ENCODE measurements at places on chromosomes 6 and 20.

- DNase-seq: no peak
These were observed 138.5 kb downstream of the UST start for GRCh38 chr6:148885136-148885865.

DNA sequence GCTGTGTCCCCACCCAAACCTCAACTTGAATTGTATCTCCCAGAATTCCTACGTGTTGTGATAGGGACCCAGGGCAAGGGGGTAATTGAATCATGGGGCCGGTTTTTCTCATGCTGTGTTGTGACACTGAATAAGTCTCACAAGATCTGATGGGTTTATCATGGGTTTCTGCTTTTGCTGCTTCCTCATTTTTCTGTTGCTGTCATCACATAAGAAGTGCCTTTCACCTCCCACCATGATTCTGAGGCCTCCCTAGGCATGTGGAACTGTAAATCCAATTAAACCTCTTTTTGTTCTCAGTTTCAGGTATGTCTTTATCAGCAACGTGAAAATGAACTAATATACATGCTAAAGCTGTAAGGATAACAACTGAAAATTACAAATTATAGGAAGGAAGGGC, 88.3 kb downstream of the CDYL start:
- peak; percentile 70 for DNase-seq

DNA sequence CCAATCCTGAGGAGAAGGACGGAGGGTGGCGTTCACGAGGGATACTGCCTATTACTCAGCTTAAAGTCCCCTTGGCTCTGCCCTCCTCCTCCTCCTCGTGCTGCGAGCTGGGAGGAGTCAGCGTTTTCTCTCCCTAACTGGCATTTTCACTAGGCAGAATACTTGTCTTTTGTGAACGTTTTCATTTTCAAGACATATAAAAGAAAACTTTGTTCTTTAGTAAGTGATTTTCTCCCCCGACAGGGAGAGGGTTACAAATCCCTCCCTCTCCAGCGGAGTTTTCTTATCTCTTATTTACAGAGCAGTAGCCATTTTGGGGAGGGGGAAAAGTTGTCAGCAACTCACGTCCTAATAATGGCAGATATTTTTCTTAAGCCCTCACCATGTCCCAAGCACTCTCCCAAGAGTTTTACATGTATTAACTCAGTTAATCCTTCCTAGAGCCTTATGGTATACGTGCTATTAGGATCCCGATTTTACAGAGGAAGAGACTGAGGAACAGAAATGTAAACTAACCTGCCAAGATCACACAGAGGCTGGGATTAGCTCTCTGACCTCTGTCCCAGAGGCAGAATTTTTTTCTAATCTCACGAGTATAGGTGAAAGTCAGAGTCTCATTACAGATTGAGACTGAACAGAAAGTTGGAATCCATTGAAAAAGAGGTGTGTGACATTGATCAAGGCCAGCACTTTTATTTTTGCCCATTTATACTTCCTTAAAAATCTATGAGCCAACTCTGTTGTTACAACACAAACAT, 30.0 kb upstream of the ZNF217 start:
- DNase-seq: peak; percentile 87

GRCh38 chr20:36549628-36549941, 8.3 kb downstream of the MYL9 start:
- DNase-seq: no peak

DNA sequence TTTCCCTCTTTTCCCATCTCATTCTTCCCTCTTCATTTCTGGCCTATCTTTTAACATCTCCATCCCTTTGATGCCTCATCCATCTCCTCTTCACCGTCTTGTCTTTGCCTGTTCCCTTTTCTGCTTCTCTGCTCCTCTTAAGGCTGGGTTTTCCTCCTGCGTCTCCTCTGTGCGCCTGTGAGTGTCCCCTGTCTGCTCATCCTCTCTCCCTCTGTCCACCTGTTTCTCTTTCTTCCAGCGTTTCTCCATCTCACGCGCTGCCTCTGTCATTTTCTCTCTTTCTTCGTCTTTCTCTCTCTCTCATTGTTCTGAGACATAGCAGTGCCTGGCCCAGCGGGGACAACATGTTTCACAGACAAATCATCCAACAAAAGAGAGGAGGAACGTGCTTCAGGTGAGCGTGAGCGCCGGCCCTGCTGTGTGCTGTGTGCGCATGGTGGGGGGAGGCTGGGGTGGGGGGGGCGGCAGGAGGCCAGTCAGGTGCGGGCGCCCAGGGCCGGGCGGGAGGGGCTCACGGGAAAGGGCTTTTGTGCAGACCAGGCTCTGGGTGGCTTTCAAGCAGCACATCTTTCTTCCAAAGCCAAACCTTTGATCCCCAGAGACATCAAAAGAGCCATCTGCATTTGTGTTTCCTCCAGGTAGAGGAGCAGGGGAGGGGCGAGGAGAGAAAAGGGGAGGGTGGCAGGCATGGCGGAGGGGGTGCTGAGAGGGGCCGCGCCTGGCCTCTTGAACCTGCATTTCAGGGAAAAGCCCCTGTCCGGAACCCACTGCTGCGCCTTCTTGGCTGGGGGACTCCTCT, 121.3 kb downstream of the VEGFA start:
- DNase-seq: peak; percentile 37

- no peak for DNase-seq
These were observed 25.9 kb upstream of the EFHC1 start for GRCh38 chr6:52394251-52394666.

DNA sequence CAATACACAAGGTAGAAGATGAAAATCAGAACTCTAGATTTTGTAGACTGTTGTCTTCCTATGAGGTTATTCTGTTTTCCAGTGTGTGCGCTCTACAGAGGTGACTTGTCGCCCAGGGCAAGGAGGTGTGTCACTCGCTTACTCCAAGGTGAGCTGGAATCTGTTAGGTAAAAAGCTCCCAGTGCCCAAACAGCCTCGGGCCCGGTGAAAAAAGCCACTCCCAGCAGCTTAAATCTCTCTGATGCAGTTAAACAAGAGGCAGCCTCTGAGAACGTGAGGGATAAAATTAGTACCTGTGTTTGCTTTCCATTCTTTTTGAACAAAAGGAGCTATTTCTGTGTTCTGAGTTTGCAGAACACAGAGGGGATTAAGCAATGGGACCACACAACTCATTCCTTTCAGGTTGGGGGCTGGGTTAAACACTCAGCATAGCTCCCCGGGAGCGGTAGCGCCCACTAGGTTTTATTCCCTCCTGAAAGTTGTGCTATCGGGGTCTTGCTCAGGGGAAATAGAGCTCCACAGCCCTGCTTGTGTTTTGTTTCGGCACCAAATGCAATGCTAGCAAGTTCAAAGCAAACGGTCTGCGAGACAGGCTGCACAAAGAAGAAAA, 181.2 kb downstream of the FOXA2 start:
- DNase-seq: peak; percentile 43

DNA sequence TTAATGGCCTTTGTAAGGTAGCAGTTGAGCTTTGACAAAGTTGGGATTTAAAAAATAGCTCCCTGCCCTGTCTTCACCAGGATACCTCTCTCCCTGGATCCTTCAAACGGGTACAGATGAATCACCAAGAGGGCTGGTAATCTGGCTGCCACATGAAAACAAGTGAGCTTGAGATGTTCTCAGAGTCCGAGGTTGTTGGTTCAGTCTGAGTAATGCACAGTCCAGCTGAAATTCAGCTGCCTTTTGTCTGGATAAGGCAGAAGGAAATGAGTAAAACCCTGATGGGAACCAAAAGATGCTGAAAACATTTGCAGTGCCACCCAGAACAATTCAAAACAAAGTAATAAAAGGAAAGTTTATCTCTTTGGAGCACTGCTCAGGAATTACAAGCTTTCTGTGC, 86.8 kb downstream of the GJA1 start:
- peak; percentile 11 for DNase-seq

- no peak for DNase-seq
These were observed 3.4 kb downstream of the PCK1 start for GRCh38 chr20:57564180-57564802.

DNA sequence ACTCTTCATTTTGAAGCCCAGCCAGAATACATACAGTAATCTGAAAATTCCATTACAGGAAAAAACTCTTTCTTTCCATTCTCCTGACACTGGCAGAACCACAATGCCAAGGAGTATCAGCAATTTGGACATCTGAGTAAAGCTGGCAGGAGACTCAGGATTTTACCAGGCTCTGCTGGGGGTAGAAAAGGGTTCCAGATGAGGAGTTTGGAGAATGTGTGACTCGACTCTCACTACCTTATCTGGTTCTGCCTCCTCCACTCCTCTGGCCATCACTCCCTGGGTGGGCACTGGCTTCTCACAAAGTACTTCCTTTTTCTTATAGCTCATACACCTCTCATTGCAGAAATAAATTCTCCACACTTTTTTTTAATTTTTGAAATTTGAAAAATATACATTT, 10.6 kb upstream of the WFDC8 start:
- DNase-seq: peak; percentile 44

- no peak for DNase-seq
These were observed 19.7 kb upstream of the OGFRL1 start for GRCh38 chr6:71268735-71269437.

DNA sequence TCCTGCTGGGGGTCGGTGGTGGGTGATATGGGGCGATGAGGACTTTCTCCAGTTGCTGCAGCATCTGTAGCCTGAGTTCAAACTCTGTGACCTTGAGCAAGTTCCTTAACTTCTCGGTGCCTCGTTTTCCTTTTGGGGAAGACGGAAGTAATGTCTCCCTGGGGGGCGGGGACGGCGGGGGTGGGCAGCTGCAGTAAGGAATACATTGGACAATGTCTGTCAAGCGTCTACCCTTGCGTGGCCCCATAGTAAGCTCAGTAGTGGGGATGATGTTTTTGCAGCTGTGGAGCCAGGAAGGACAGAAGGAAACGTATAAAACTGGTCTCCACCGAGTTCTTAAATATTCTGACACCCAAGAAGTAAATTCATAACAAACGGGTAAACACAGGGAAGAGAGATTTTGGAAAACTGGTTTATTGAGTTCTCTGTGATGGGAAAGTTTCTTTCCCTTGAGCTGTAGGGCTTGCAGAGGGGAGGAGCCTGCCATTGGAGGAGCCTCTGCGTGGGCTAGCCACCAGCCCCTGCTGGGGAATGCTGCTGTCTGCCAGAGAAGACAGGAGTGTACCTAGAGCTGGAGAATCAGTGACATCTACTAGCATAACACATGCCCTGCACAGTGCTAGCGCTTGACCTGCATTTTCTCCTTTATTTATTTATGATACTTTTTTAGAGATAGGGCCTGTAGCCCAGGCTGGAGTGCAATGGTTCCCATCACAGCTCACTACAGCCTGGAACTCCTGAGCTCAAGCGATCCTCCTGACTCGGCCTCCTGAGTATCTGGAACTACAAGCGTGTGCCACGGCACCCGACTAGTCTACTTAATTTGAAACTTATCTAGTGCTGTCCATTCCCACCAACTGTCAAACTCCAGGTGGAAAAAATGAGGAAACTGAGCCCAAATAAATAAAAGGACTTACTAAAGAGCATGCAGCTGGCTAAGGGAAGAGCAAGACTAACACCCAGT, 1.2 kb upstream of the ACSS1 start:
- DNase-seq: no peak

- no peak for DNase-seq
These were observed 180.0 kb upstream of the UST start for GRCh38 chr6:148566664-148567350.

- DNase-seq: peak; percentile 60
These were observed 52.6 kb upstream of the TMEM200A start for GRCh38 chr6:130313206-130313605.

- DNase-seq: no peak
These were observed 8.4 kb upstream of the PPP1R14C start for GRCh38 chr6:150134280-150134920.

DNA sequence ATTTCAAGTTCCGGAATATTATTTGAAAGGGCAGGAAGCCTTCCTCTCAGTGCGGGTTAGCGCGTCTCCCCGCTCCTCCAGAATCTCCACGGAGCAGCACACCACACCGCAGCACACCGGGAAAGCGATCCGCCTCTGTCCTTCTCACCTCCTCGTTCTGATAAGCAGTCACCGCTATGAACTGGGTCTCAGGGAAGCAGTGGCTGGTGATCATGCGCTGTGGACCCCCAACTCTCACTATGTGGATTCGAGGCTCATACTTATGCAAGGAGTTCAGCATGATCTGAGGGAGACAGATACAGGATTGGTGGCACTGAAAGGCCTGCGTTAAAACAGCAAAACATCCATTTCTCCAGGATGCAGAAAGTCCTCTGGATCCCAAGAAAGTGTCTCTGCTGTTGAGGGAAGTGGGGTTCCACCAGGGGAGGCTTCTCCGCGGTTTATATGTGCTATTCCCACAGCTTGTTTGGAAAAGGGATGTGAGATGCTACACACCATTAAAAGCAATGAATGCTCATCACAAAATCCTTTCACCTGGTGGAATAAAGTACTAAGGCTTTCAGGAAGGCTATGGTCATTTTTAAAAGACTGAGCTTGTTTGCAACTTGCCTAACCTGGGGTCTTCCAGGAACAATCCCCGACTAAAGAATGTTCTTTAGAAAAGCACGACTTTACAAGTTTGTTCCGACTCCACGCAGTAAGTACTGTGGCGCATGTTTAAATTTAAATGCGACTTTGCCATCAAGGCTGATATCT, 1.9 kb downstream of the TBXT start:
- DNase-seq: peak; percentile 61

DNA sequence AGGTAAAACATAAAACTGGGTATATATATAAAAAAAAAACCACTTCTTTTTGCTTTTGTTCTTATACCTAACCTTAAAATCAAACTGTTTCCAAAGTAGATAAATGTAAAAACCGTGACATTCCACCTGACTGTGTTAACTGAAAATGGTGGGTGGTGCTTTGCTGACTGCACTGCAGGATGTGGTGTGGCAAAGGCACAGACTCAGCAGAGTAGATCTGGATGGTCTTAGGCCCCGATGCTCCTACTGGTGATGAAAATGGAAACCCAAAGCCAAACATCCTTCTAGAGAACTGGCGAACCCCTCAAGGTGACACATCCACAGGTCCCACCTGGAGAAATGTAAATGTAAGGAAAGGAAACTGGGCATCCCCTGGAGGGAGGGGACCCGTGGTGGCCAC, 8.9 kb downstream of the TGIF2 start:
- no peak for DNase-seq

DNA sequence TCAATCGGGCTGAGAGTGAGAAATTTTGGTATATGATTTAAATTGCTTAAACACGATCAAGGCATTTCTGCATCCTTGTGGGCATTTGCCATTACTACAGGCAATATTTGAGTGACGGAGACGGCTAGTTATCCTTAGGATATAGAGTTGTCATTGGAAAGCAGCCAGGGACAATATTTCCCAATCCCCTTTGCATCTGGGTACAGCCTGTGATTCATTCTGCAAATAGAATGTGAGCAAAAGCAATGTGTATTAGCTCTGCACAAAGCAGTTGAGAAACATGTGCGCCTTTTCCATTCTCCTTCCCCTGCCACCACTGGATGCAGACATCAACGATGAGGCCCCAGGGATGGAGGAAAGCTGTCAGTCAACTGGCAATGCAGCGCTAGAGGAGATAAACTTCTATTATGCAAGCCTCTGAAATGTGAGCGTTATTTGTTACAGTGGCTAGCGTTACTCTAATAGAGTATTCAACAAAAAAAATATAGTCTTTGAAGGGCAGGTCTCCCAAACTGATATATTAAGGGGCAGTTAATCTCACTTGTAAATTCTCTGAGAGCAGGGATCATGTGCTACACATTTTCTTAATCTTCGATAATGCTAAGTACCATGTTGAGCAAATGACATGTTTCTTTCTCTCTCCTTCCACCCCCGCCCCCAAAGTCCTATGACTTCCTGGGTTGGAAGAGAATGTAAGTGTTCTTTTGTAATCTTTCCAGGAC, 37.1 kb upstream of the NCOA3 start:
- DNase-seq: no peak

GRCh38 chr20:3465301-3465700, 5.5 kb upstream of the ATRN start:
- no peak for DNase-seq
